Stimulated activated CD8-positive, alpha-beta memory T cell treated with anti-CD3 and anti-CD28 coated beads, Interleukin-7, amount 100 ng/mL, for 48 hours (primary cell): ENCODE measurements at places on chromosomes 4 and X.

DNA sequence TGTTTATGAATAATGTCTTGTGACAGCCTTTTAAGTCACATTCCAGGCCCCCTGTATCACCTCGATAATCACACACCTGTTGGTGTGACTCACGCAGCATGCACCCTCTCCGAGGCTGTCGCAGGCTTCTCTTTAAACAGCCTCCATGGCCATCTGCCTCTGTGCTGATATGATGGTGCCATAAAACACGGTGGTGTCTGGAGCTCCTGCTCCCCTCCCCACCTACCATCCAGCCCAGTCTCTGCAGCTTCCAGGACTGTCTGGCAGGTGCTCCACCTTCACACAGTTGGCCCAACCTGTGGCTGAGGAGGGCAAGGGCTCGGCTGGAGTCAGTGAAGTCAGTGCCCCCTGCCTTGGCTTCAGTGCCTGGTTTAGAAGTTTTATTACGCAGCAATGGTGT is 173.8 kb upstream of the RPL34 start:
- DNase-seq: no peak

- no peak for DNase-seq
These were observed 97.3 kb downstream of the DDX60 start for GRCh38 chr4:168221301-168221700.

DNA sequence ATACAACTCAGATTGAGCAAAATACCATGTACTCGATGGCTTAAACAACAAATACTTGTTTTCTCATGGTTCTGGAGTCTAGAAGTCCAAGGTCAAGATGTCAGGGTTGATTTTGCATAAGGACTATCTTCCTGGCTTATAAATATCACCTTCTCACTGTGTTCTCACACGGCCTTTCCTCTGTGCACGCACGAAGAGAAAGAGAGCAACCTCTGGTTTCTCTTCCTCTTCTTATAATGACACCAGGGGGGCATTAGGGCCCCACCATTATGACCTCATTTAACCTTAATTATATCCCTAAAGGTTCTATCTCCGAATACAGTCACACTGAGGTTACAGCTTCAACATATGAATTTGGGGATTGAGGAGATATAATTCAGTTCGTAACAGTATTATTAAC is 504.0 kb downstream of the MAGEE1 start:
- no peak for DNase-seq

- DNase-seq: no peak
These were observed 86.5 kb downstream of the HCCS start for GRCh38 chrX:11197671-11198070.

- DNase-seq: no peak
These were observed 71.9 kb upstream of the RPS6KA6 start for GRCh38 chrX:84259868-84260267.

DNA sequence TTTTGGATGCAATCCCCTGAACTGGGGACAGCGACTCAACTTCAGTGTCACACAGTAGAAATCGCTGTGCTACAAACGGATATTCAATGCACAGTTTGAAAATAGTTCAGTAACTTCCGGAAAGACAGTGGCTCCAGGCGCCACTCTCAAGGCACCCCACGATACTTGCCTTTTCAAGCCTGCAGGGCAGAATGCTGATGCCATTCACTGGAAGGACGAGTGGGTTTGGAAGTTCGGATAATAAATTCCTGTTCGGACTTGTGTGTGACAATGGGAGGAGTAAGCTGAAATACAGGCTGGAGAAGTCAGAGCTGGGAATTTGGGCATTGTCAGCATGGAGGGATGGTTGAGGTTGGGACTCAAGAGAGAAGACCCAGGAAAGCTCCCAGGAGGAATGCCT is 64.3 kb upstream of the HELT start:
- no peak for DNase-seq

- DNase-seq: no peak
These were observed 88.8 kb upstream of the KDR start for GRCh38 chr4:55214172-55214571.

DNA sequence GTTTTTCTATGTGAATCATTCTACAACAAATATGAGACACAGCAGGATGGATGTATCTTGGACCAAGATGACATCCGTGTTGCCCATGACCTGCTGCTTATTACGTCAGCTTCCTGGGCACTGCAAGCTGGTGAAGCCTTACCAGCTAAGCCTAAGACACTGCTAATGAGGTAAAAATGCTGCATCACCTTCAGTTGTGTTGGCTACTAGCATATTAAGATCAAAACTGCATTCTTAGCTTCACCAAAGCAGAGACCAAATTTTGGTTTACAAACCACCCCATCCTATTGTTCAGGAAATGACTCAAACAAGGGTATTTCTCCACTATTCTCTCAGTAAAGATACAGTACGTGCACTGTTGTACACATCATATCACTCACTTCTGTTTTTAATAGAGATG is 50.3 kb downstream of the MAML3 start:
- DNase-seq: peak; percentile 64

DNA sequence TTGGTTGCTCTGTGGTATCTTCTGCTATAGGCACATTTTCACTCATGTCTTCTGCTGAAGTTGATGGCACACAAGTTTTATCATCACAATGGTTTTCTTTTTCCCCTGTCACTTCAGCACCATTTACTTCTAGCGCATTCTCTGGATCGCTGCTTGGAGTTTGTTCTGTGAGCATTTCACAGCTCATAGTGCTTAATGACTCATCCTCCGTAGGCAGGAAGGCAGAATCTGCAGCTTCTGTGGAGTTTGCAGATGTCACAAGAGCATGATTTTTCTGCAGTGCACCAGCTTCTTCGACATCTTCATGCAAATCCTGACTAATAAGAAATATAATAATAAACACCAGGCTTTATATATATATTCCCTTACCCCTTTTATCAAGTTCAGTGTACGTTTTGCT is 83.6 kb downstream of the CHM start:
- no peak for DNase-seq
